GM23338 (cell line): ENCODE measurements at places on chromosomes 6 and 20.

DNA sequence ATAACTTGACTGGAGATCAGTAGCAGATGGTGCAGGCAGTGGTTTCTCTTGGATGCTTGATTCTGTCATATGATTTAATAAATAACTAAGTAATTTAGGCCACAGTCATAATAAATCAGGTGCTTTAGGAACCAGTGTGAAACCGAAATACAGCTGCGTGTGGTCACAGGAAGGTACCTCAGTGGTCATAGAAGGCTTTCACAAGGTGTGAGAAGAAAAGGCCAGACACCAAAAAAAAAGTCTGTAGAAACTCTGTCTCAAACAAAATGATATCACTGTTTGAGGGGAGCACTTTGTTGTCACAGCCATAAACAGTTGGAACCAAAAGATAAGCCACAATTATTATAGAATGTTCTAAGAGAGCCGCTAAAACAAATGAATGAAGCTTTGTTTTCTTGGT lies 56.5 kb downstream of the ARMC2 start:
- H3K4me3 ChIP-seq: no peak overlapping the region
- no peak overlapping the region for H3K27ac ChIP-seq
- no peaks in the 10 kb centered on the region for H3K36me3 ChIP-seq
- no peak for DNase-seq
- no peaks in the 10 kb centered on the region for H3K4me1 ChIP-seq

DNA sequence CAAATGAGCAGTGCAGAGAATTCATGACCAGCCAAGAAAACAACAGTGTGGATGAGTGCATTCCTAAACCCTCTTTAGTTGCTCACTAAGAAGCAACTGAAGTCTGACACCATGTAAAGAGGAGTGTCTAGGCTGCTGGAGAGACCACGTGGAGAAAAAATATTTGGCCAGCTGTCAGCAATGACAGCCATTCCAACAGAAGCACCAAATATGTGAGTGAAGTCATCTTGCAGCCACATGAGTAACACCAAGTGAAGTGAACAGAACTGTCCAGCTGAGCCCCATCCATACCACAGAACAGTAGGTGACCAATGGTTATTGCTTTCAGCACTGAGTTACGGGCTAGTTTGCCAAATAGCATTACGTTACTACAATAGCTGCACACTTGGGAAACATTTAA lies 89.4 kb downstream of the TBXT start:
- H3K27ac ChIP-seq: no peak overlapping the region
- no peak overlapping the region for H3K4me3 ChIP-seq
- DNase-seq: no peak
- H3K36me3 ChIP-seq: no peaks in the 10 kb centered on the region
- H3K4me1 ChIP-seq: no peaks in the 10 kb centered on the region
- no peaks in the 10 kb centered on the region for H3K27me3 ChIP-seq

DNA sequence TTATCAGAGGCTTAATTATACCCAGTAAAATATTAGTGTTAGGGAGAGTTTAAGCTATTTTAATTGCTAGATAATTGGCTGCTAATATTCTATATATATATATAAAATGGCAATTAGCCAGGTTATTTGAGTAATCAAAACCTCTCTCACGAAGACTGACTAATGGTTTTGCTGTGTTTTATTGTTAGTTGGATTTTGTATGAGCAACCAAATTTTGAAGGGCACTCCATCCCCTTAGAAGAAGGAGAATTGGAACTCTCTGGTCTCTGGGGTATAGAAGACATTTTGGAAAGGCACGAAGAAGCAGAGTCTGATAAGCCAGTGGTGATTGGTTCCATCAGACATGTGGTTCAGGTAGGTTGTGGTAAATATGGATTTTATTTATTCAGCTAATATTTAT lies 102.2 kb downstream of the RTN4IP1 start:
- H3K4me3 ChIP-seq: no peak overlapping the region
- H3K27ac ChIP-seq: no peak overlapping the region
- H3K36me3 ChIP-seq: no peaks in the 10 kb centered on the region
- H3K4me1 ChIP-seq: 0 out of 2 replicates have a peak, but pooled peaks cover 4% of the 10 kb centered on the region
- H3K27me3 ChIP-seq: no peaks in the 10 kb centered on the region

DNA sequence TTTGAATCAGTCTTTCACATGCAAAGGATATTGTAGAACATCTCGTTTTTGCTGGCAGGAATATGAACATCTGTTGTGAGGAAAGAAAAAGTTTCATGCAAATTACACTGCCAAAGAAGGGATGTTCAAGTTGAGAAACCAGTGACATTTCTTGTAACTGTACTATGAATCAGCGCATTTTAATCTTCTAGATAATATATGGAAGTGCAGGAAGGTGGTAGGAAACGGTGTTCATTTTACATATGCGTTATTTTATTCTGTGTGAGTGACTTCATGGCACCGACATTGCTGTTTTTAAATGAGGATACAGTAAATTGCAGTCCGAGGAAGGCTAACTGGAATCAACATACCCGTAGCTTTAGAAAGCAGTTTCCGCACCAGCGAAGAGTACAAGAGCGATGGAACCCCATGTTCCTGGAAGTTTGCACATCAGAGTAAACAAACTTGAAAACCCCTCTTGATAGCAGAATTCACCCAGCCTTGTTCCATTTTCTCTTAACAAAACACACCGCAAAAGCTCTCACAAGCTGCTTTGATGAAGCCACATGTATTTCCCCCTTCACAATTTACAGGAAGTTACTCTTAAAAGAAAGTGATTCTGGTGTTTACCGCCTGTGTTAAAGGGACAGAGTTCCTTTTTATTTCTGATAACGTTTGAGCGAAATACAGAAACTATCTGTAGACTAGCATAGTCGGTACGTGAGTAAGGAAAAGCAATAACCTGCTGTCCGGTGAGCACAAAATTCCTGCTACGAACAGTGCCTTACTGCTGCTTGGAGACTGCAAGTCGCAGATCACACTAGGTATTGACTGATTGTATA lies 11.5 kb downstream of the PRDM1 start:
- no peak for DNase-seq
- peaks cover 39% of the 10 kb centered on the region for H3K4me1 ChIP-seq
- peaks cover 38% of the 10 kb centered on the region for H3K27me3 ChIP-seq
- H3K27ac ChIP-seq: no peak overlapping the region

DNA sequence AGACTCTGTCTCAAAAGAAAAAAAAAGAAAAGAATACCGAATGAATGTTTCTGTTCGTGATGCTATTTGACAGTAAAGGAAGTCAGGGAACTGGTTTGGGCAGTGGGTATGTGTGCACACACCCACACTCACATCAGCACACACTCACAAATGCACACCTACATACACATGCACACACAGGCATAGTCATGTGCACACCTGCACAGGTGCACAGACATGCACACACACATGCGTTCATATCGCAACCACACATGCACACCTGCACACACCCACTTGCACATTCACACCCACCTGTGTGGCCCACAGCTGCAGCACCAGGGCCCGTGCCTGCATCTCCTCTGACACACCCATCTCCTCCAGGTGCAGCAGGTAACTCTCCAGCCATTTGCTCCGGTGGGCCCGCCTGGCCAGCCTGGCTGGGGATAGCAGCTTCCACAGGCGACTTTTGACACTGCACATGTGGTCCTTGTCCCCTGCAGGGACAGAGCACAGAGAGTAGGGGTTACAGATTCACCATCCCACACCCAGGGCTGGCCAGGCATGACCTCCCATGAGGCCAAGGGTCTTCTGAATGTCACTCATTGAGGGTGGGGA lies 41.4 kb upstream of the KCNB1 start:
- H3K36me3 ChIP-seq: no peaks in the 10 kb centered on the region; the same call in 1 of the 2 replicates
- no peaks in the 10 kb centered on the region for H3K4me1 ChIP-seq
- H3K27me3 ChIP-seq: no peaks in the 10 kb centered on the region
- DNase-seq: no peak
- H3K4me3 ChIP-seq: no peak overlapping the region

GRCh38 chr6:34938268-34938667 lies 49.2 kb downstream of the ANKS1A start:
- H3K4me1 ChIP-seq: no peaks in the 10 kb centered on the region
- DNase-seq: no peak
- H3K27ac ChIP-seq: no peak overlapping the region
- no peaks in the 10 kb centered on the region for H3K36me3 ChIP-seq

DNA sequence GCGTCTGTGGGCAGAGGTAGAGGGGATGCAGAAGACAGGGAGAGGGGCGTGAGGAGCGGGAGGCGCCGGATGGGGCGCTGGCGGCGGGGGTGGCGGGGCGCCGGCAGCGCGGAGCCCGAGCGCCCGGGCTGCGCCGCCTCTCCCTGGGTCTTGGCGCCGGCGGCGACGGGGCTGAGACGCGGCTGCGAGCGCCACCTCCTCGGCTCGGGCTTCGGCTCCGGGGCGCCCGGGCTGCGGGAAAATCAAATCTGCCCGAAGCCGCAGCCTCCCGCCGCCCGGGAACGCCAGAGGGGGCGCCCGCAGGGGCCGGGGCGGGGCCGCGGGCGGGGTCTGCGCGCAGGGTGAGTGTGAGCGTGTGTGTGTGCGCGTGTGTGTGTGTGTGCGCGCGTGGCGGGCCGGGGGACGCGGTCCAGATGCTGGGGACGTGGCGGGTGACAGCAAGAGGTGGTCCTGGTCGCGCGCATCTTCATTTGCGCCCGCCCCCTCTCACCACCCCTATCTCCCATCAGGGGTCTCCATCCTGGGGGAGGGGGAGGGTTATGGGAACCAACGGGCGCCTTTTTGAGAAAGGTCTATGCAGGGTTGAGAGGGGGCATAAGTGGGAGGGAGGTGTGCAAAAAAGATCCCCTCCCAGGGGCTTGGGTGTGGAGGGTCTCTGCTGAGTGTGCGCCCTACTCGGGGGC lies 646 bp upstream of the CPNE5 start:
- H3K4me3 ChIP-seq: peak overlapping the region; percentile 81
- no peaks in the 10 kb centered on the region; the same call in 1 of the 2 replicates for H3K36me3 ChIP-seq
- peaks cover 70% of the 10 kb centered on the region for H3K27me3 ChIP-seq

- H3K4me3 ChIP-seq: peak within 1 kb of the TSS; percentile 81
- peaks cover 53% of the 10 kb centered on the region for H3K36me3 ChIP-seq
- no peaks in the 10 kb centered on the region for H3K27me3 ChIP-seq
- H3K4me1 ChIP-seq: peaks cover 19% of the 10 kb centered on the region
- H3K27ac ChIP-seq: peak within 1 kb of the TSS; percentile 87
Observed at GRCh38 chr6:159790149-159790955, at the start of gene MRPL18. Gene MRPL18, plus strand, starts transcription at chr6:159790467. Its CDS starts 121 bp downstream, at chr6:159790588.

GRCh38 chr6:145469021-145469420 lies 266.3 kb downstream of the EPM2A start:
- H3K27me3 ChIP-seq: no peaks in the 10 kb centered on the region
- no peak overlapping the region for H3K27ac ChIP-seq
- no peak overlapping the region for H3K4me3 ChIP-seq
- no peaks in the 10 kb centered on the region for H3K4me1 ChIP-seq
- DNase-seq: no peak

GRCh38 chr6:48032151-48032550 lies 78.8 kb downstream of the PTCHD4 start:
- H3K4me1 ChIP-seq: no peaks in the 10 kb centered on the region
- H3K36me3 ChIP-seq: no peaks in the 10 kb centered on the region
- H3K4me3 ChIP-seq: no peak overlapping the region
- no peak for DNase-seq

DNA sequence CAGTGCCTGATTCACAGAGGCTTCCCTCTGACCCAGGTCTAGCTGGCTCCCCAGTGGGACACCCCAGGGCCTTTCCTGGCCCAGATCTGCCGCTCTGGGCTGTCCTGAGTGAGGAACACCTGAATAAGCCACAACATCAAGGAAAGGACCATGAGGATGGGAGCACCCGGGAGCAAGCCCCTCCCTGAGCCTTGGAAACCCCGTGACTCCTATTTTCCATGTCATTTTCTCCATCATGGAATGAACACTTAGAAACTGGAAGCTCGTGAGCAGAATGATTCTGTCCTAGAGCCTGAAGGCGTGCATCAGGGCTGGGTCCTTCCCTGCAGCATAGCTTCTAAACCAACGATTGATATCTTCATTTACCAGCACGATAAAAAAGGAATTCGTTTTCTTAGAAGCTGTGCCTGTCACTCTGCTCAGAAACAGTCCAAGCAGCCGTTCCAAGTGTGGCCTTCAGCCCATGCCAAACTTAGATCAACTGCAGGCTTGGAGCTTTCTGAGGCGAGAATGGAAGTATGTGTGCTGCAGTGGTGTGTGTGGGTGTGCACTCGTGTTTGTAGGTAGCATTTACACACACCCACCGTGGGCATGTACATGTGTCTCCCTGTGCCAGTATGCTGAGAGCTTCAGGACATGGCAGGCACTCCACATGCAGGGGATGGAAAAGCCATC lies 83.2 kb upstream of the FOXC1 start:
- no peak overlapping the region for H3K27ac ChIP-seq
- peaks cover 60% of the 10 kb centered on the region for H3K27me3 ChIP-seq
- no peak overlapping the region for H3K4me3 ChIP-seq
- no peaks in the 10 kb centered on the region for H3K36me3 ChIP-seq
- H3K4me1 ChIP-seq: peaks cover 10% of the 10 kb centered on the region

DNA sequence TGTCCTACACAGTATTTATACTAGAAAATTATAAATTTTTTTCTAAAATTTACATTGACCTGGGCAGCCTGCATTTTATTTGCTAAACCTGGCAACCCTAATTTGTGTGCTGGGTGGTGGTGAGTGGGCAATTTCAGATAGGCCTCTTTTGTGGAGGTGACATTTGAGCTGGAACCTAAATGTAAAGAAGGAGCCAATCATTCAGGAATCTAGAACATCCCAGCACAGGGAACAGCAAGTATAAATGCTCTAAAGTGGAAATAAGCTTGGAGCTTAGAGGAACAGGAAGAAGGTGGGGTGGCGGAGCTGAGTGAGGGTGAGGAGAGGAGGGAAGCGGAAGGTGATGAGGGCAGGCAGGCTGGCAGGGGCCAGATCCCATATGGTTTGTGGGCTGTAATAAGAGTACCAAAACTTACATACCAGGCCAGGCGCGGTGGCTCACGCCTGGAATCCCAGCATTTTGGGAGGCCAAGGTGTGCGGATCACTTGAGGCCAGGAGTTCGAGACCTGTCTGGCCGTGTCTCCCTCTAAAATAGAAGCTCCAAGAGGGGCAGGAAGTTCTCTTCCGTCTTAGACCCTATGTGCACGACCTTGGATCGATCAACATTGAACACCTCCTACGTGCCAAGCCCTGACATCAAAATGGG lies 549 bp upstream of the CSE1L start:
- H3K4me1 ChIP-seq: peaks cover 20% of the 10 kb centered on the region
- peak overlapping the region; percentile 76; the same call in 1 of the 2 replicates for H3K27ac ChIP-seq
- peak overlapping the region; percentile 85 for H3K4me3 ChIP-seq

DNA sequence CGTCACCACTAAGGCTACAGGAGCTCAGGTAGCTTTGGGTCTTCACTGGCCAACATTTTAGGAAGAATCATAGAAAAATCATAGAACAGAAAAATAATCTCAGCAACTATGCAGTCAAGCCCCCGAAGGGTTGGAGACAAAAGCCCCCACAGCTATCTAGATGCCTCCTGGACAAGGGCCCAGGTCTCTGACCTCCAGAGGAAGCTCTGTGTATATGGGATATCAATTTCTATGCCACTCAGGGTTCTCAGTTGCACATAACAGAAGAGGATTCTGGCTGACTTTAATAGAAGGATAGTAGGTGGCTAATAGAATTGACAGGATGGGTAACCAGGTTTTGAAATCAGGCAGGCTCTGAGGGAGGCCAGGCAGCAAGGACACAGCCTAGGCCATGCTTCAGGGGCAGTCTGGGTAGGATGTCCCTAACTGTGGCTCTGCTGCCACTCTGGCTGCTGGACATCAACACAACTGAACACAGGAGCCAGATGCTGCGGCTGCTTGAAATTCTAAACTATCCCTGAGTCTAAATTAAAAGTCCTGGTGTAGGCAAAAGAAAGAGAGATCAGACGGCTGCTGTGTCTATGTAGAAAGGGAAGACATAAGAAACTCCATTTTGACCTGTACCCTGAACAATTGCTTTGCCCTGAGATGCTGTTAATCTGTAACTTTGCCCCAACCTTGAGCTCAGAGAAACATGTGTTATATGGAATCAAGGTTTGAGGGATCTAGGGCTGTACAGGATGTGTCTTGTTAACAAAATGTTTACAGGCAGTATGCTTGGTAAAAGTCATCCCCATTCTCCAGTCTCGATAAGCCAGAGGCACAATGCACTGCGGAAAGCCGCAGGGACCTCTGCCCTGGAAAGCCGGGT lies 65.6 kb downstream of the TRMT6 start:
- H3K36me3 ChIP-seq: no peaks in the 10 kb centered on the region
- no peaks in the 10 kb centered on the region for H3K4me1 ChIP-seq
- H3K27ac ChIP-seq: no peak overlapping the region
- DNase-seq: no peak
- no peak overlapping the region for H3K4me3 ChIP-seq
